ENCODE measurements at places on chromosomes 12 and 14. TPM values are rescaled to one million over a fixed set of nuclear protein-coding genes. Genes with fewer than 3 reads are reported as not detected.
A peak's percentile ranks its signal among the peaks of the same experiment; 100 is the strongest.

The EID3 gene
- polyA plus RNA-seq: 1.0 TPM

The PPFIA2 gene
- polyA plus RNA-seq: not detected

The TBC1D30 gene
- 2.7 TPM for polyA plus RNA-seq

The BCL2L14 gene
- polyA plus RNA-seq: not detected

The MYO1H gene
- not detected for polyA plus RNA-seq

DNA sequence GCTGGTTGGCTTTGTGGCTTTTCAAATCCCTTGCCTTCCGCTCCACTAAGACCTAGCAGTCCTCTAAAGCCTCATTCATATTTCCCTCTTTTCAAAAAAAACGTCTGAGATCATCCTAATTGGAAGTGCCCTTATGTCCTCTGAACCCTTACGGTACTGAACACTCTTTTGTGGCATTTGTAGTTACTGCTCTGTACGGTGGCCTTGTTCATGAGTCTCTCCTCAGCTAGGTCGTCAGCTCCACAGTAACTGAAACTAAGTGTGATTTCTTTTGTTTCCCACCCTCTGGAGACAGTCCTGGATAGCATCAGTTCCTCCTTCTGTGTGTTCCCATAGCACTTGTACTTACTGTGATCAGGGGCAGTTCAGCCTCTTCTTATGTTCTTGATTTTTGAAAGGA, 49.7 kb downstream of the DAAM1 start:
- H3K27me3 ChIP-seq: no peaks in the 10 kb centered on the region
- no peak for DNase-seq
- no peak overlapping the region for H3K4me3 ChIP-seq
- peaks cover 8% of the 10 kb centered on the region for H3K4me1 ChIP-seq
- H3K36me3 ChIP-seq: no peaks in the 10 kb centered on the region
- no peak overlapping the region for H3K27ac ChIP-seq

- H3K36me3 ChIP-seq: no peaks in the 10 kb centered on the region
- DNase-seq: no peak
- no peak overlapping the region for H3K4me3 ChIP-seq
- no peaks in the 10 kb centered on the region for H3K27me3 ChIP-seq
- no peak overlapping the region for H3K27ac ChIP-seq
- no peaks in the 10 kb centered on the region for H3K4me1 ChIP-seq
Observed at GRCh38 chr14:35988972-35989690, 163.0 kb downstream of the BRMS1L start.

GRCh38 chr12:26275313-26276131, 80.1 kb downstream of the SSPN start:
- DNase-seq: peak; percentile 32
- no peaks in the 10 kb centered on the region for H3K36me3 ChIP-seq
- H3K4me1 ChIP-seq: peaks cover 42% of the 10 kb centered on the region
- no peak overlapping the region for H3K4me3 ChIP-seq

DNA sequence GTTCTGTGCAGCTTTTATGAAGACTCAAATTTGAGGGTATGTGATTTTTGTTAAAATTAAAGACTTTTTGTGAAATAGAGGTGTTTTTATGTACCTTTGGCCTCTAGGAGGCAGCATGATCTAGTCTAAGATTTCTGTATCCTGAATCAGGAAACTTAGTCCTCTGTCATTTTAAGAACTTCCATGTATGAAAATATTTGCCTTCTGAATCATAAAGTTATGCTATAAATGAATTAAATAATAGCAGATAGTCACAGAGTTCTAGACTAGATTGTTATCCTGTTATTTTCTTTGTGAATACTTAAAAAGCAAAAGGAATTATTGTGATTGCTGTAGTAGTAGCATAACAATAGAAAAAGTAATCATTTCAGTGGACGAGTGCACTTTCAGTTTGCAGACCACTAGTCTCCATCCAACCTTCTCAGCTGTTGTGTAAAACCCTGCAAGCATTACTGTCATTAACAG, 56.3 kb downstream of the FGD4 start:
- peak overlapping the region; percentile 65 for H3K27ac ChIP-seq
- H3K4me1 ChIP-seq: peaks cover 10% of the 10 kb centered on the region
- no peaks in the 10 kb centered on the region for H3K36me3 ChIP-seq
- H3K4me3 ChIP-seq: peak overlapping the region; percentile 70
- DNase-seq: peak; percentile 79

- H3K27me3 ChIP-seq: no peaks in the 10 kb centered on the region
- H3K36me3 ChIP-seq: no peaks in the 10 kb centered on the region
- H3K4me3 ChIP-seq: no peak overlapping the region
- DNase-seq: no peak
- no peaks in the 10 kb centered on the region for H3K4me1 ChIP-seq
Observed at GRCh38 chr14:34300330-34300729, 161.7 kb downstream of the SPTSSA start.

DNA sequence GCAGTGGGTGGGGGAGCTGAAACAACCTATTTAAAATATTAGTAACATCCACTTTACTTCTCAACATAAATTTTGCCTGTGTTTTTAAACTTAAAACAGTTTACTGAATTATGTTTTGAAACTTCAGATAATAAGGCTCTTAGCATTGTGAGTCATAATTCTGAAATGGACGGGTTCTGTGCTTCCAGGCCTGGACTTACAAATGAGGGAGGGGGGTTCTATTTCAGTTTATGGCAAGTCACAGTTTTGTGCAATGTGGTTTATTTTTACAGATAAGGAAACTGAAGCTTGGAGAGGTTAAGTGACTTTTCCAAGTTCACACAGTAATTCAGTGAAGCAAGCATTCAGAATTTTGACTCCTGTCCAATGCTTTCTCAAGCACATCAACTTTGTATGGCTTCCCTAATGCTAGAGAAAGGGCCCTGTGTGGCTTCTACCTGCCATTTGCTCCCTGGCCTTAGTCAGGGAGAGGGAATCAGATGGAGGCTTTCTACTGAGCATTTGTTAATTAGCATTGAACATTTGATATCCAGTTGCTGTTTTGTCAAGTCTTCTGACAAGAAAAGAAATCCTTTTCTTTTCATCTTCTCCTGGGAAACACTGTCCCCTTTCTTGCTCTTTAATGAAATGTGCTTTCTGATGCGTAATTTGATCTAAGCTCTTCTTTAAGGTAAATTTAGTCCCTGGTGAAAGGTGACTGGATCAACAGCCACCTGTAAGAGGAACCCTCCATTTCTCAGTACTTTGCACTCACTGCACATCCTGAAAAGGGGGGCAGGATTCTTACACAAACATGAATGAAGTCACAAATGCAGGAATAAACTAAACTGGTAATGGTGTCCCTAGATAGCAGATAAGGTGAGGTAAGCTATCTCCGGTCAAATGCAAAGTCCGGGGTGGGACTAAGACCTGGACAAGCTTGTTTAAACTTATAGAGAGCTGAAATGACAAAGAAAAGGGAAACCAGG, 2.5 kb upstream of the SALL2 start:
- H3K4me1 ChIP-seq: peaks cover 19% of the 10 kb centered on the region
- H3K4me3 ChIP-seq: no peak overlapping the region
- no peak for DNase-seq
- H3K27me3 ChIP-seq: peaks cover 29% of the 10 kb centered on the region
- no peak overlapping the region for H3K27ac ChIP-seq
- no peaks in the 10 kb centered on the region for H3K36me3 ChIP-seq

GRCh38 chr12:12804432-12804886, 8.7 kb upstream of the DDX47 start:
- peaks cover 22% of the 10 kb centered on the region for H3K4me1 ChIP-seq
- no peak overlapping the region for H3K27ac ChIP-seq
- H3K4me3 ChIP-seq: no peak overlapping the region

DNA sequence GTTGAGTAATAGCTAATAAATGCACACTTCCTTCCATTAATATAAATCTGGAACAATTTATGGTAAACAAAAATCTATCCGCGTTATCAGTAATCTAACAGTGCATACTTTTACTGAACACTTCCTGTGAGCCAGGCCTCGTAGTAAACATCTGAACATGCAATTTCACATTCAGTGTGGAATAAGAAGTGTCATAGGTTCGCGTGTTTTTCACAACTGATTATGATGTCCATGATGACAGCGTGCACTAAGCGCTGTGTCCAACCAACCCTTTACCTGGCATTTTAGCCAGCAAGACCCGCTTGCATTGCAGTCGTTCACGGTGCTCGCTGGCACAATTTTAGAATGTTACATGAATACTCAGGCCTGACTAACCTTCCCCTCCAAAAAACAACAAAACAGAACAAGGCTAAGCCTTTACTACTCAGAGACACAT, 2.1 kb downstream of the PNMA1 start:
- peaks cover 23% of the 10 kb centered on the region for H3K27me3 ChIP-seq
- peaks cover 17% of the 10 kb centered on the region for H3K36me3 ChIP-seq
- H3K4me3 ChIP-seq: no peak overlapping the region
- H3K4me1 ChIP-seq: peaks cover 31% of the 10 kb centered on the region
- H3K27ac ChIP-seq: no peak overlapping the region
- DNase-seq: no peak

- no peak overlapping the region for H3K4me3 ChIP-seq
- no peak for DNase-seq
- no peak overlapping the region for H3K27ac ChIP-seq
- peaks cover 52% of the 10 kb centered on the region for H3K36me3 ChIP-seq
- H3K27me3 ChIP-seq: no peaks in the 10 kb centered on the region
Observed at GRCh38 chr12:56205445-56205844, 16.2 kb upstream of the SMARCC2 start.

- peaks cover 77% of the 10 kb centered on the region for H3K36me3 ChIP-seq
- DNase-seq: no peak
- no peak overlapping the region for H3K4me3 ChIP-seq
- no peak overlapping the region for H3K27ac ChIP-seq
- H3K4me1 ChIP-seq: no peaks in the 10 kb centered on the region
- no peaks in the 10 kb centered on the region for H3K27me3 ChIP-seq
Observed at GRCh38 chr12:12822886-12823285, 9.7 kb downstream of the DDX47 start.

DNA sequence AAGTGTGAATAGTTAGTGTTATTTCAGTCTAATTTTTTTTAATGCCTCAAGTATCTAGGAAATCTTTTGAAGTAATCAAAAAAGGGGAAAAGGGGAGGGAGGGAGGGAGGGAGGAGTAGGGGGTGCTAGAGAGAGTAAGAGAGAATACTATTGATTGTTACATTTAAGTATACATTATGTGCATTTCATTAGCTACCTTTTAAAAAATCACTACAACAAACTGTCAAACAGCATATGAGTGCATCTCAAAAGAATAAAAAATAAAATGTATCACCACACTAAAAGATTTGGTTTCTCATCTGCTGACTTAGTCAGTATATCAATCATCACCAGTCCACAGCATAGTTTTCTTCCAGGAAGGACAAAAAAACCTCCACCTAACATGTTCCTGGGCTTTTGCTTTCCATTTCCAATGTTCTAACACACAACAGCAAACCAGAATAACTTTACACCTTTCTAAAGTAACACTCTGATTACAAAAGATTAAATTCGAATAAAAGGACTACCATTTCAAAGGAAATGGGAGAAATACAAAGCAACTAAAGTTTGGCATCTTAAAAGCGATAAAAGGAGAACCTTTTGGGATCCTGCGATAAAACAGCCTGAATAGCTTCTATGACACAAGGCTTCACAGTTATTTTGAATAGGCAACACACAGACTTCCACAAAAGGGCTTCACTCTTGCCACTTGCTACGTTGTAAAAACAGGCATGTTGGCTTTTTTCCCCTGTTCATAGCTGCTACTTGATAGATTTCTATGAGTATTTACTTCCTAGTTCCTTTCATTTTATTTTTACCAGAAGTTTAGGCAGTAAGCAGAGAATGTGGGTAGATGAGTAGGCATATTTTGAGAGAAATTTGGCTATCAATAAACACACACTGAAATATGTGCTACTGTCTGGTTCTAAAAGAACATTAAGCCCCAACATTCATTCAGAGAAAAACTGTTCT, 160.9 kb downstream of the EPS8 start:
- no peak overlapping the region for H3K27ac ChIP-seq
- no peaks in the 10 kb centered on the region for H3K36me3 ChIP-seq
- H3K27me3 ChIP-seq: no peaks in the 10 kb centered on the region
- H3K4me3 ChIP-seq: no peak overlapping the region
- no peak for DNase-seq
- H3K4me1 ChIP-seq: peaks cover 6% of the 10 kb centered on the region

DNA sequence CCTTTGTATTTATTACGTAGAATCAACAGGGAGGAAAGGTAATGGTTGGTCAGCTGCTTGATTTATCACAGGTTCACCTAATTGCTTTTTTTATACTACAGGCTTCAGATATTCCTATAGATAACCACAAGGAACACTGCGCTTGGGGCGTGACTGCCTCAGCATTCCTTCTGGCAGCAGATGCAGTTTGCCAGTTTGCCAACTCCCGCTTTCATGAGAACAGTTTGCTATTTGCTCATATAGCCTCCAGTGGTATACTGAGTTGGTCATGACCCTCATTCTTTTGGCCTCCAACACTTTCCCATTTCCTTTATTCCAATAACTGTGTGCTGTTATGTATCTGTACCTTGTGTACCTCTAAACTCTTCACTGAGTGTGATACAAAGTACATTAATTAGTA, 38.6 kb upstream of the ACSM4 start:
- DNase-seq: no peak
- H3K4me3 ChIP-seq: no peak overlapping the region
- H3K4me1 ChIP-seq: no peaks in the 10 kb centered on the region

GRCh38 chr14:34356264-34356654, 105.8 kb downstream of the SPTSSA start:
- H3K36me3 ChIP-seq: no peaks in the 10 kb centered on the region
- peak; percentile 24 for DNase-seq
- peaks cover 17% of the 10 kb centered on the region for H3K4me1 ChIP-seq
- no peaks in the 10 kb centered on the region for H3K27me3 ChIP-seq

GRCh38 chr12:79681008-79681590, 9.7 kb downstream of the PAWR start:
- H3K27ac ChIP-seq: no peak overlapping the region
- no peak for DNase-seq

DNA sequence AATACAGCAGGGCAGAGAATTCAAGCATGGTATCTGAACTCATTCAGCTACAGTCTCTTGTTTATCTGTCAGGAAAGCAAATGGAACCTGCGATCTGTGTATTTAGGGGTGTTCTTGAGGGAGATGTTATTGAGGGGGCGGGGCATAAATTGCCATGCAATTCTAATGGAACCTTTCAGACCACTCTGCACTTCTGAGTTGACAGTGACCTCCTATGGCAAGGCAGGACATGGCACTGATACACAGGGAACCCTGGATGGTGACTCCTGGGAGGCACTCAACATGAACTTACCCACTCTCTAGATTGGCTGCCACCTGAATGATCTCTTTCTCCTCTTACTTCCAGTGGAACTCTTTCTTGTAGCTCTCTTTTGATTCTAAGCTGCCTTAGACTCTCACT, 787.3 kb downstream of the VRK1 start:
- H3K4me1 ChIP-seq: no peaks in the 10 kb centered on the region
- H3K27me3 ChIP-seq: no peaks in the 10 kb centered on the region
- no peak overlapping the region for H3K27ac ChIP-seq
- H3K4me3 ChIP-seq: no peak overlapping the region
- H3K36me3 ChIP-seq: no peaks in the 10 kb centered on the region

DNA sequence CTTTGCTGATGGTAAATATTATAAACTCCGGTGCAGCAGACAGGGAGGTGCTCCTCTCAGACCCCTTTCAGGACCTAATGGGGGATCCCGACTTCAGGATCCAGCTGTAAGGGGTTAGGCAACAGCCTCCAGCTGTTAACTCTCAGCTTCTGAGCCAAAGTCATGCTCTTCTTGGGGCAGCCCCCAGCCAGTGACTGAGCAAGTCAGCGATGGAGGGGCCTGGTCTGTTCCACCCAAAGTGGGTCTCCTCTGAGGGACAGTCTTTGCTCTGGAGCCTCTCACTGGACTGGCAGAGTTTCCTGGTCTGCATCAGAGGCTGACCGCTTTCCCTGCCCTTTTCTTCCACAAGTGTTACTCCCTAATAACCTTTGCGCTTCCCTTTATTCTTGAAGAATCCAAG, 184.2 kb upstream of the DIO3 start:
- H3K27me3 ChIP-seq: no peaks in the 10 kb centered on the region
- no peak for DNase-seq
- H3K4me3 ChIP-seq: no peak overlapping the region
- H3K4me1 ChIP-seq: no peaks in the 10 kb centered on the region
- no peaks in the 10 kb centered on the region for H3K36me3 ChIP-seq

All from CD14-positive monocyte (primary cell).